ENCODE measurements at places on chromosomes 4 and X. TPM values are rescaled to one million over a fixed set of nuclear protein-coding genes. Genes with fewer than 3 reads are reported as not detected.

The ETDA gene
- not detected for polyA plus RNA-seq

The LIMCH1 gene
- polyA plus RNA-seq = 19.9 TPM

DNA sequence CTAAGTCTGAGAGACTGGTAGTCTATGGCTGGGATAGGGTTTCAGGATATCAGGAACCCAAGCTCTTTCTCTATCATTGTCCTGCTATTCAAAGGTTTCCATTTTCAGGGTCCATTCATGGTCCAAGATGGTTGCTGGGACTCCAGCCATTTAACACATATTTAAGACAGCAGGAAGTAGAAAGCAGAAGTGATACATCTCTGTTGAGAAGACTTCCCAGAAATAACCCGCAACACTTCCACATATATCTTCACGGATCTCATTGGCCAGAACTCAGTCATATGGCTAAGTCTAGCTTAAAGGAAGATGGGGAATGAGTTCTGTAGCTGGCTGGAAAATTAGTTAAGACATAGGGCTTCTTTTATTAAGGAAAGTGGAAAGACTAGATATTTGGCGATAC lies 23.8 kb downstream of the CTSO start:
- DNase-seq = no peak

DNA sequence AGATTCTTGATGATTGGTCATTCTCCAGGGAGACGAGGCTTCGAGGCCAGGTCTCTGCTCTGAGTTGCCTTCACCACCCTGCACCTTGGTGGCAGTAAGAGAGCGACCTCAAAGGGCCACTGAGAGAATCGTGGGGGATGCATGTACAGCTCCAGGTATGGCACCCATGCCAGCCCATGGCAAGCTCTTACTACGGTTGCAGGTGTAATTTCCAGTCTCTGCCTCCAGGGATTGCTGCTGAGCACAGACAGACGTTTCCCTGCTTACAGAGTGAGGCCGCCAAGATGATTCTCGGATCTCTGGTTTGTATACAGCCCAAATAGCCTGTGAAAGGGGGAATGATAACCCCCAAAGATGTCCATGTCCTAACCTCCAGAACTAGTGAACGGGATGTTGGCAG lies 16.3 kb upstream of the DRD5 start:
- peak; percentile 27 for DNase-seq

DNA sequence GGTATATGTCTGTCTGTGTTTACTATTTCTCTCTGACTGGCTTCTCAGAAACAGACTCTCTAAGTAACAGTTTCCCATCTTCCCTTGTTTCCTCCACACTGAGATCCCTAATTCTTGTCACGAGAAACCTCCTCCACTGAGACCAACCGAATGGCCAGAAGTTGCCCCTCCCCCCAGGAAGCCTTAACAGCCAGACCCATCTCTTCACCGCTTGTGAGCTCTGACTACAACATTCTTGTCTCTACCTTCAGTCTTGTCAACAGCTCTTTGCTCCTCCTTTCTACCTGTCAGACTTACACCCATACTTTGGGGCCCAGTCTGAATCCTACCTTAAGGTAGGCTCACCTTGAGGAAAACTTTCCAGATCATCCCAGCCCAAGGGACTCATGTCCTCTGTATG lies 90.8 kb downstream of the NHSL2 start:
- no peak for DNase-seq

GRCh38 chr4:8152865-8153257 lies 5.8 kb downstream of the ABLIM2 start:
- no peak for DNase-seq

- no peak for DNase-seq
Measured at GRCh38 chr4:48173056-48173991, 39.3 kb upstream of the TXK start.

DNA sequence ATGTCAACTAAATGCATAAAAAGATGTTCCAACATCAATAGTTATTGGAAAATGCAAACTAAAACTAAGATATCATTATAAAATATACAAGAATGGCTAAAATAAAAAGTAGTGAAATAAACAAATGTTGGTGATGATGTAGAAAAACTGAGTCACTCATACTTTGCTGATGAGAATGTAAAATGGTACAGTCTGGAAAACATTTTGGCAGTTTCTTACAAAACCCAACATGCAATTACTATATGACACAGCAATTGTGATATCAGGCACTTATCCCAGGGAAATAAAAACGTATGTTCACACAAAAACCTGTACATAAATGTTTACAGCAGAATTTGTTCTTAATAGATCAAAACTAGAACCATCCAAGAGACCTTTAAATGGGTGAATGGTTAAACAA lies 182.6 kb downstream of the RTL9 start:
- no peak for DNase-seq

DNA sequence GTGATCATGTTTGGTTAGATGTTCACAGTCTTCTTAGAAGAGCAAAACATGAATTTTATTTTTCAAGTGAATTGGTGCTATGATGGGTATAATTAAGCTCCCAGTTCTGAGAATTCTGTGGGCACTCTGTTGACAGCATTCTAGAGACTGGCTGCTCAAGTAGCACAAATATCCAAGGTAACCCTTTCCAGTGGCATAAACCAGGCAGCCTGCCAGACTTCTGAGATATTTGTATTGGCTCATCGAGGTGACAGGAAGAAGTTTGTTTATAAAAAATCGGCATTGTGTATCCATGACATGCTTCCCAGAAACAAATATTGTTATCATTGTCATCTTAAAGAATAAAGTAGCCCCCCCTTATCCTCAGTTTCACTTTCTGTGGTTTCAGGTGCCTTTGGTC lies 28.3 kb downstream of the LANCL3 start:
- no peak for DNase-seq

- DNase-seq = no peak
Measured at GRCh38 chrX:16188687-16189086, 21.4 kb downstream of the MAGEB17 start.

Measured in kidney (tissue), 22 donors.